ENCODE measurements at places on chromosomes 2 and 18. TPM values are rescaled to one million over a fixed set of nuclear protein-coding genes. Genes with fewer than 3 reads are reported as not detected.

POTEC gene
- not detected for total RNA-seq

ST6GAL2 gene
- total RNA-seq = 0.59 TPM

GALNT5 gene
- 0.20 TPM for total RNA-seq

FAP gene
- 5.7 TPM for total RNA-seq

FTCDNL1 gene
- total RNA-seq = 3.5 TPM

PTPRN gene
- total RNA-seq = 0.74 TPM

LOXL3 gene
- total RNA-seq = 3.2 TPM

RUFY4 gene
- total RNA-seq = 0.12 TPM

Data from right atrium auricular region (tissue), 2 donors.